ENCODE measurements at places on chromosomes 16 and 17.

DNA sequence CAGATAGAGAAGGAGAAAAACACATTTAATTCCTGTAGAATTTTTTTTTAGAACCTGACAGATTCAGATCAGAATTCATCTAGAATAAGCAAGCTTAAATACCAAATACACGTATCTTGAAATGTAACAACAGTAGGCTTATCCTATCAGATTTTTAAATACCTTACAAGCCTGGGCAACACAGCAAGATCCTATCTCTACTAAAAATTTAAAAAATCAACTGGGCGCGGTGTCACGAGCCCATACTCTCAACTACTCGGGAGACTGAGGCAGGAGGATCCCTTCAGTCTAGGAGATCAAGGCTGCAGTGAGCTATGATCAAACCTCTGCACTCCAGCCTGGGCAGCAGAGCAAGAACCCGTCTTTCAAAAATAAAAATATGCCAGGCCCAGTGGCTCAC is 13.5 kb downstream of the ACOX1 start:
- DNase-seq = no peak

DNA sequence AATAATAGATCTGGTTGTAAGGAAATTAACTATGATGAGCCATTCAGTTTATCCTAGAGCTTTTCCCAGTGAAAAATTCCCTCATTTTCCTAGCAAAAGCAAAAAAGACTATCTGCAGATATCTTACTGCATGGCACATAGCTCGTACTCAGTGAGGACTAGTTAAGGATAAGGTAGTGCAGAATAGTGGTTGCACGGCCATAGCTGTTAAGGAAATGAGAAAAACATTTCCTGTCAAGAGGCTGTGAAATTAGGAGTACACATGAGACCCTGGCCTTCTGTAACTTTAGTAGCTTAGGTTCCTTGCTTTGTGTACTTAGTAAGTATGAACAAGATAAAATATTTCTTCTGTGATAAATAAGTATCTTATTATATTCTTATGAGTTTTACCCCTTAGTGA is 10.3 kb downstream of the KAT7 start:
- no peak for DNase-seq

- no peak for DNase-seq
These were observed 282.6 kb upstream of the IRX3 start for GRCh38 chr16:54568906-54569807.

DNA sequence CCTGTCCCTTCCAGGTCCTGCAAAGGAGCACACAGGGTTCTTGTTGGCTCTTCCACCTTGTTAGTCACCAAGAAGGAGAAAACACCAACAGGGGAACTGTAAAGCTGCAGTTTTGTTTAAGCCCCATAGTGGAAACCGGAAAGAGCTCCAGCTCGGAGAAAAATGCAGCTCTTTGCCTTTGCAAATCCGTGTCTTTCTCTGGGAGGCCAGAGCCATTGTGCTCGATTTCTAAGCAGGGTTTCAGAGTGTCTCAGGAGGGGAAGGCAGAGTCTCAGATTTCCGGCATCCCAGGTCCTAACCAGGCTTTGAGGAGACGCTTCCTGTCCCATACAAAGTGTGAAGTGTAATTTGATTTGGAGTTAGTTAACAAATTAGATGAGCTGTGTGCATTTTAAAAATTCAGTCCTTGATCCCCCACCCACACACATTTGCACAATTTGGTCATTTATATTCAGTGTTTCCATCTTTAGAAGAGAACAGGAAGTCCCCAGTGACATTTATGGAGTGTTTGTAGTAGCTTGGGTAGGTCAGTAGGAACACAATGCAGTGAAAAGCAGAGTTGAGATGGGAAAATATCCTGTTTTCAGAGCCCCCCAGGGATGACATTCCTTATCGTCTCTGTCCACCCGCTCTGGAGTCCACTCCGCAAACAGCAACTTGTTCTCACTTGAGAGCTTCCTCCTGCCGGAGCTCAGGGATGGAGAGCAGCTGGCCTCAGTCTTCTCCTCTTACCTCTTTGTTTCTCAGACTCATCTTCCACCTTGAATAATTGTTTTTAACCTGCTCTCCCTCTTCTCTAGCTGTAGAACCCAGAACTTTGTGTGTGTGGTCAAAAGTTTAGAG is 331.9 kb downstream of the SEC14L1 start:
- DNase-seq = no peak

GRCh38 chr16:2976201-2976600 is 4.0 kb downstream of the PKMYT1 start:
- no peak for DNase-seq

- DNase-seq = no peak
These were observed 43.5 kb upstream of the ADCY9 start for GRCh38 chr16:4159726-4160125.

- DNase-seq = no peak
These were observed 229.3 kb downstream of the HS3ST3A1 start for GRCh38 chr17:13372432-13372831.

DNA sequence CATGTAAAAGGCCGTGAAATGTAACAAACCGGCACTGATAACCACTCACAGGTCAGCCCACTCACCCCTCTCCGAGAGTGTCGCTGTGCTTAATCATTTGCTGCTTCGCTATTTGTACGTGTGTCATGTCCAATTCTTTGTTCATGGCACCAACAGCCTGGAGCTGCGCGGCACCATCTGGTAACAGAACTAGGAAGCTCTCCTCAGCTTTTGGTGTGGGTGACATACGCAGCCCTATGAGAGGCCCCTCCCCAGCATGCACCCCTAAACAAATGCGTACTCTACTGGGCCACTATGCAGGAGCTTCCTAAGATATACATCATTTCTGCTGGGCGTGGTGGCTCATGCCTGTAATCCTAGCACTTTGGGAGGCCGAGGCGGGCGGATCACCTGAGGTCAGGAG is 2.3 kb upstream of the PECAM1 start:
- peak; percentile 72 for DNase-seq

GRCh38 chr17:58538811-58539409 is 24.5 kb upstream of the MTMR4 start:
- DNase-seq = no peak

- DNase-seq = no peak
These were observed 13.0 kb upstream of the KRT19 start for GRCh38 chr17:41540921-41541625.

DNA sequence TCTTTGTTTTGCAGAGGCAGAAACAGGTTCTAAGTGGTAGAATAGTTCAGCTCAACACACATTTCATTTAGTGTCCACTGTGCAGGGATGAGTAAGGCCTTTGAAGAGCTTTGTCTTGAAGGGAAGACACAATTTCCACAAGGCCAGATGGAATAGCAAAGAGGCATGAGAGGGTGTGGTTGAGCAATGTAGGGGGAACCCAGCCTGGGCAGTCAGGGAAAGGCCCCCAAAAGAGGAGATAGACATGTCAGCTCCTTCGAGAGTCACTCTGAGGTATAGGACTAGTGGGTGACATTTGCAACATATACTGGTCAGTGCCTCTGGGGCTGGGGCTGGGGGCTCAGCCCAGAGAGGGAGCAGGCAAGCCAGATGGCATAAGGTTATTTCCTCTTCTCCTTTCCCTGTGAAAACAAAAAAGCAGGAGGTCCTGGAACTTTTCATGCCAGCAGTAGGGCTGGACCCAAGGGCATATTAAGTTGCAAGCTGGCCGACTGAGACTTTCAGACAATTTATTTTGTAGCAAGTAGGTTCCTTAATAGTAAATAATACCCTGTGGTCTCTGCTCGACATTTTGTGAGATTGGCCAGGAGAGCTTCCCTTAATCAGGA is 7.1 kb downstream of the ALKBH5 start:
- DNase-seq = no peak

DNA sequence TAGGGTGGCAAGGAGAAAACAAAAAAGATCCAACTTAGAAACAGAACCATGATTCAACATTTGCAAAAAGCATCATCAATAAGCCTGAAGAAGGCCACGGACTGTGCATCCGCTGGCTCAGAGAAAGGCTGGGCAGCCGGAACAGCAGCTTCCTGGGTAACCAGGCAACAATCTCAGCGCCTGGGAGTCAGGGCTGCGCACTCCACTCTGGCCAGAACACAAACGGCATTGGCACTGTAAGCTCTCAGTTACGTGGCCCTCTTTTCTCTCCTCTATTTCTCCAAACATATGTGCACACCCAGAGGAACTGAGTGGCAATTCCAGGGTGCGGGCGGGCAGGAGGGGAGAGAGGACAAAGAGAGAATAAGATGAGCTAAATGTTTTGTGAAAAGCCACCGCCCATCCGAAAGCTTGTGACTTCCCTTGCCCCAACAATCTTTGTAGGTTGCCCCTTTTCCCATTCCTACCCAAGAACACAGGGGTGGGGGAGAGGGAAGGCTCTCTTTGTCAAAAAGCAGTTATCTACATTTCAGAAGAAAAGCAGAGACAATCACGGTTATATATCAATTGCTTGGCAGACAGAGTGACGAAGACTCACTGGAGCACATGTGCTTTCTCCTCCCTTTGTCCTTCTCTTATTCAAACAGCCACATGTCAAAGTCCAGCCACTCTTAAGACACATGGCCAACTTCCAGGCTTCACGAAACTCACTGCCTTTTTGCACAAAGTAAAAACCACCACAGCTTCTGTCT is 6.6 kb upstream of the GHDC start:
- DNase-seq = no peak

DNA sequence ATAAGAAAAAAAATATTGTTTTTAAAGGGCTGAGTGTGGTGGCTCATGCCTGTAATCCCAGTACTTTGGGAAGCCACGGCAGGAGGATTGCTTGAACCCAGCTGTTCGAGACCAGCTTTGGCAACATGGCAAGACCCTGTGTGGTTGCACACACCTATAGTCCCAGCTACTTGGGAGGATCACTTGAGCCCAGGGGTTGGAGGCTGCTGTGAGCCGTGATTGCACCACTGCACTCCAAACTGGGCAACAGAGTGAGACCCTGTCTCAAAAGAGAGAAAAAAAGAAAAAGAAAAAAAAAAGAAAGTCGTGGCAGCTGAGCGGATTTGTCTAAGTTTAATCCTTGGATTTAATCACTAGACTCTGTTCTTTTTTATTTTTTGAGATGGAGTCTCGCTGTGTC is 6.3 kb upstream of the FCSK start:
- no peak for DNase-seq

DNA sequence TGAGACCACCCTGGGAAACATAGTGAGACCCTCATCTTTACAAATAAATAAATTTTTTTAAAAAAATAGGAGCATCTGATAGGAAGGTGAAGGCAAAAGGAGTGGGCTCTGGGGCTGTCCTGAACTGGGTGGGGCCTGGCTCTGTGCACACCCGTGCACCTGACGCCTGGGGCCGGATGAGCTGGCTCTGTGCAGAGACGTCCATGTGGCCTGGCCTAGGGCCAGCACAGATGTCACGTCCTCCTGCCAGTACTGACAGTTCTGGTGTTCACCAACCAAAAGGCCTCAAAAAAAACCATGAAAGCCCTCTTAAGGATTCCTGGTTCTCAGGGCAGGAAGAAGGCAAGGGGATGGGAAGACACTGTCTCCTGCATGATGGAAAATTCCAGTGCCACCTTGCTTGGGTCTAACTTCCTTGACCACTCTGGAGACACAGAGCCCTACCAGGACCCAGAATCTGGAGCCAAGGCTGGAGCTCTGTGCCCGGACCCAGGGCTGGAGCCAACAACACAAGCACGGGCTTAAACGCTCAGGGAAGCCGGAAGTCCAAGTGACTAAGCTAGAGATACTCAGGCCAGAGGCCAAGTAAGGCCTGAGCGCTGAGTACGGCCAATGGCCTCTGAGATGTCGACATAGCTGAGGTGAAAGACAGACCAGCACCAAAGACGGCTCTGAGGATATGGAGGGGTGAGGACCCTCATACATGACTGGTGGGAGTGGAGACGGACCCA is 32.9 kb downstream of the COPRS start:
- DNase-seq = no peak

DNA sequence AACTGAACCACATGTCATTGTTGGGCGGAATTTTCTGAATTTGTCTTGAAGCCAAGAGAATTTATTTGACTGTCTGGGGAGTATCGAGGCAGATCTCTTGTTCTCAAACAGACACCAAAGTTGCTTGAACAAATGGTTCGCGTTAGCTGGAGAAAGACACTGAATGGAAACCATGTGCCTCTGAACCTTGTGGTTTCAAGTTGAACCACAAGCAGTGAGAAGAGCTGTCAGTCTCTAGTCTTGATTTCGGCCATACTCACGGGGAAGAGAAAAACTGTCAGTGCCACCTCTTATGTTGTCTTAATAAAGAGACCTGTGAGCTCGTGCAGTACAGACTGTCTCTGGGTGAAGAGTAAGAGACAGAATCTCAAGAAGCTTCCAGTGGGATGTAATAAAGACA is 886.5 kb upstream of the SOX9 start:
- DNase-seq = no peak

DNA sequence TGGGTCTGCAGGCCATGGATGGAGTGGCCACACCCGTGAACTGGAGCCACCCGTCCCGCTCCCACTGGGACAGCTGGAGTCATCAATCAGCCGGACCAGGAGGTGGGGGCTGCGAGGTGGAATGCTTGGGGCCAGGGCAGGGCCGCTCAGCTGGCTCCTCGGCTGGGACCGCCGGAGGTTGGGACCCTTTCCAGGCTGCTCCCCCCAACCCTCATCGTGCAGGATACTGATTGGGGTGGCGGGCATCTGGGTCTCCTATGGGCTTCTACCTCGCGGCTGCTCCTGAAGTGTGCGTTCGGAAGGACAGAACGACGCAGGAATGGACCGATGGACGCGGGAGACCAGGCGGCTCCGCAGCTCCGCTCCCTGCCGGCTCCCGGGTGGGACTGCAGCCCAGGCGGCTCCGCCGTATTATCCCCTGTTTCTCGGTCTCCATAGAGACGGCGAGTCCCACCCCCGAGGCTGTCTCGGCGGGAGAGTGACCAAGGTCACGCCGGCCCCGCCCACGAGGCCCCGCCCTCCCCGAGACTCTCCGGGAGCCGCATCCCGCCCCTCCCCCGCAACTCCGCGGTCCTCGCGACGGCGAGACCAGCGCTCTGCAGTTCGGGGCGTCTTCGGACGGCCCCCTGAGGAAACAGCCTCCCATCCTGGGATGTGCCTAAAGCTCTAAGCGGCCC is at the start of gene TPPP3:
Gene TPPP3 (minus strand): TSS at position 388 of the 677 bp plus-strand sequence. CDS start 2,387 bp downstream, outside the sequence.
- DNase-seq = peak; percentile 74

DNA sequence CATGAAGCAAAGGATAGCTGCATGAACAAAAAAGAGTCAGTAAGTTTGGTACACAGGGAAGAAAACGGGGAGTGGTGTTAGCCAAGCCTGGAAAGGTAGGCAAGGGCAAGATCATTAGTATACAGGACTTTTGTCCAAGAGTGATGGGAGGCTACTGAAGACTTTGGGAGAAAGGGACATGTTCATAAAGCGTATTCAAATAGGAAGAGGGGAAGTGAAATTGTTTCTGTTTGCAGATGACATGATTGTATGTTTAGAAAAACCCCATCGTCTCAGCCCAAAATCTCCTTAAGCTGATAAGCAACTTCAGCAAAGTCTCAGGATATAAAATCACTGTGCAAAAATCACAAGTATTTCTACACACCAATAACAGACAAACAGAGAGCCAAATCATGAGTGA is 19.4 kb downstream of the CDYL2 start:
- DNase-seq = no peak

GRCh38 chr16:48441106-48441505 is 55.9 kb upstream of the SIAH1 start:
- DNase-seq = no peak

GRCh38 chr16:19875900-19876299 is 8.7 kb downstream of the GPRC5B start:
- no peak for DNase-seq

- peak; percentile 99 for DNase-seq
These were observed 6.6 kb upstream of the SMARCD2 start for GRCh38 chr17:63848834-63849689.

GRCh38 chr16:86499440-86499786 is 10.9 kb upstream of the FOXF1 start:
- no peak for DNase-seq
